ENCODE measurements at places on chromosomes 2 and 18.

DNA sequence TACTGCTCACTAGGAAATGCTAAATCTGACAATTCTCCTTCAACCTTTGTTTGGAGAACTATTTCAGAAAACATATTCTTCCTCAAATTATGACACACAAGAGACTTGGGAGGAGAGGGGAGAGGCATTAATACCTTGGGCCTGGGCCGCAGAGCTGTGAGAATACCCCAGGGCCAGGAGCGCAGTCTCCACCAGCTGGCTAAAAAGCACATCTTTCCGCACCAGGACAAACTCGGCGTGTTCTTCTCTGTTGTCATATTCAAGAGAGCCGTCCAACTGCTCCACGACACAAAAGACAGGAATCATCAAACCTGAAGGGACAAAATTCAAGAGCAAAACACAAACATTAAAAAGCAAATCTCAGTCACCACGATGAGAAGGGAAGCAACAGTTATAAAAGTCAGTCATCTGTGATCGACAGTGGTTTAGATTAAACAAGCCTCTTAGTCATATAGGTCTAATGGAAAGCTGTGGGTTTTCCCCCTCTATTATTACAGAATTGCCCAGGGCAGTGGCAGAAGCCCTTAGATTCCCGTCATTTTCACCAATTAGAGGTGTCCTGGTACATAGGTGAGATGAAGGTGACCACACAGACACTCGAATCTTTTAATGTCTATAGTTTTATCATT, 24.4 kb downstream of the SATB2 start:
- no peak for DNase-seq

GRCh38 chr18:55844382-55844781, 256.4 kb upstream of the TCF4 start:
- DNase-seq = no peak

DNA sequence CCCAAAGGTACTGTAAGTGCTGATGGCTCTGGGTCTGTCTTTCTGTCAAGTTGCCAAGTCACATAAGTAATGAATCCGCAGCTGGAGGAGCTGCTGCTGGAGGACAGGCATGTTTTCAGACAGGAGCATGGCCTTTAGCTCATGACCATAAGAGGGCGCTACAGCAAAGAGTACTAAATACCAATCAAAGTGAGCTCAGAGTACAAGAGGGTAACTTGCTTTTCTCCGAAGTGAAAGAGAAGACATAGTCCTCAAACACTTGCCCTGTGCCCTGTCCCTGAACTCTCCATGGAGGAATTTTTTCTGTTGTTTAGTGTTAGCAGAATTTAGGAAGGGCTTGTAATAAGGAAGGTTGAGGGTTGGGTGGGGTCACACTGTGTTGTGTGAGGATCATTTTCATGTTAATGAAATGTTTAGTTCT, 58.0 kb upstream of the EML6 start:
- DNase-seq = no peak

DNA sequence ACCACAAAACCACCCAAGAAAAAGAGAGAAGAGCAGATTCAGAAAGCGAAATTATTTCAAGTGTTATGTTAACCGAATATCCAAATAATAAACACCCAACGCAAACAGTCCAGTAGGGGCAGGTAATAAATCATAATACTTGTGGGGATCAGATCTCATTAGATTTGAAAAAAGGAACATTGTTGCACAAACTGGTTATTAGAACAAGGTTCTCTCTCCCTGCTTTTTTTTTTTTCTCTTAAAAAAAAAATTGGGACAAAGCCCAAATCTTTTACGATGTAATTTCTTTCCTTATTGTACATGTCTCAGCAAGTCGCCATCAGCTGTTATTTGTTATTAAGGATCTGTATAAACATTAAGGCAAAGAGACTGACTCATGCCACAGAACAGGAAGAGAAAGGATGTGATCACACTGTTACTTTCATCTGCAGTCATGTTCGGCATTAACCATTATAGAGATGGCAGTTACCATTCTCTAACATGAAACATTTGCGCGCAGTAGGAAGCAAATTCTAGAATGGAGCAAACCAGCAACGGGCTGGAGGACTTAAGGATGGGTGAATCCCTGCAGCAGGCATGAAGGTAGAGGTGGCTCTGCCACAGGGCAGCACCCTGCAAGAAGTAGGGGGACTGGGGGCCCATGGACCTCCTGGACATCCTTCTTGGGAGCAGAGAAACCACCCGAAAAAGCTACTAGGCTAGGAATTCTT, 42.0 kb downstream of the EPHA4 start:
- peak; percentile 64 for DNase-seq

DNA sequence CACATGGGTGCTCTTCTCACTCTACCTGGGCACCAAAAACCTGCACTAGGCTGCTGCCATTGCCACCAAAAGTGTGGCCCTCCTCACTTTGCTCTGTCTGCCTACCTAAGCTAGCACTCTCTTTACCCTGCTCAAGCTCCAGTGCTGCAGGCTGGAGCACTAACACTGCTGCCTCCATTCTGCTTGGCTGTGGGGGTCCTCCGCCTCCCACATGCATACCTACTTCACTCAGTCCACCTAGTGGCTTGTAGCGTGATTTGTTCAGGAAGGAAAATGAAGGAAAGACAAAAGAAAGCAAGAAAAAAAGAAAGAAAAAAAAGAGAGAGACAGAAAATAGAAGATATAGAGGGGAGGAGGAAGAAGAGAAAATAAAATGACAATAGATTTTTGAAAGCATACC, 1339.4 kb upstream of the CHAC2 start:
- no peak for DNase-seq

DNA sequence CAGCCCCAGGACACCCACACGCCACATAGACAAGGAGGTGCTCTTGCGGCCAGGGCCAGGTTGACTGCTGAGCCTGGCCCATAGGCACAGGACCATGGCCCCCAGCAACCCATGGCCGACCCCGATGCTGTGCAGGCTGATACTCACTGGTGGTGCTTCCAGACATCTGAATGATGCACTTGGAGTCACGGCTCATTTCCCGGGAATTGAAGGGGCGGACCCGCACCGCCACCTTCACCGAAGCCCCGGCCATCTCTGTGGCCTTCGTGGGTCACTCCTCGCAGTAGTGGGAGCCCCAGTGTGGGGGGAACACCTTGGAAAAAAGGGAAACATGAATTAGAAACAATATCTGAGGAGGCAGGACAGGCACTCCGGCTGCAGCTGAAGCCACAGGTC, 22.5 kb downstream of the KIF1A start:
- no peak for DNase-seq

- no peak for DNase-seq
Observed at GRCh38 chr18:80244956-80245730, 2.2 kb downstream of the PARD6G start.

DNA sequence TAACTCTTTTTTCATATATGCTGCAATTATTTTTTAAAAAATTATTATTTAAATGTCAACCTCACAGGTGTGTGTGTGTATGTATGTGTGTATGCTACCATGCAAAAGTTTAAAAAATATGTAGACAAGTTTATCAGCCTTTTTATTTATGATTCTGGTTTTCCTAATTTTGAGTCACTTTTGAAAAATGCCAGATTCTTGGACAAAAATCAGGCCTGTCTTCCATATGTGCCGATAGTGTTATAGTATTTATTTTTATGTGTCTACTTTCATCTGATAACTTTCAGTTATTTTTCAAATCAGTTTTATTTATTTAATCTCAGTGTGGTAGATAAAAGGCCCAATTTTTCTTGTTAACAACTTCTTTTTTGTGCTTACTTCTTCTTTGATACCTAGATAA, 176.2 kb downstream of the RDH14 start:
- no peak for DNase-seq

DNA sequence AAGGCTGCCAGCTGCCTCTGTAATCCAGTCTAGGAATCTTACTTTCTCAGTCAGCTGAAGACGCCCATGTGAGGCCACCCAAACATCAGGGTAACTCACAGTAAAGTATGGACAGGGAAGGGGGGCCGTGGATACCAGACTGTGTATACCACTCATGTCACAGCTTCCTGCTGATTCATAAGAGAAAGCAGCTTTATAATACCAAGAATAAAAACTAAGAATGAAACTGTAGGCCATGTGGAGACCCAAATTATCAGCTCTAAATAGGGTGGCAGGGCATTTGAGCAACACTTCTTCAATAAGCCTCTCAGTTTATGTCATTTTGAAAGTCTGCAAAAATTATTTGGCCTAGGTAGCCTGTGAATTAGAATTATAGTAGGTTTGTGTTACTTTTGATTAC, 115.0 kb upstream of the CDCA7 start:
- DNase-seq = no peak

- no peak for DNase-seq
Observed at GRCh38 chr2:200778038-200778437, 33.7 kb upstream of the BZW1 start.

DNA sequence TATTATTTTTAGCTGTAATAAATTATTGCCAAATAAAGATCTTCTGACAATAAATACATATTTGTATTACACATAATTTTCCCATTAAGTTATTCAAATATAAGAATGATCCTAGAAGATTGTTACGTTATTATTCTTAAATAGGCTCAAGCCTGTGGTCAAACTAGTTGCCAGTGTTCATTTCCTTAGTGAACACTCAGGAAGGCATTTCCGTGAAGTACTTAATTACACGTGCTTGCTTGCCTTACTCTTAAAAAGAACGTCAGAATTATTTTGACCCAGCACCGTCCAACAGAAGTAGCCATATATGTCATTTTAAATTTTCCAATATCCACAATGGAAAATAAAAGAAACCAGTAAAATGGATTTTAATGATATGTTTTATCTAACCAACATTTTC, 249.8 kb downstream of the TXNL1 start:
- no peak for DNase-seq

DNA sequence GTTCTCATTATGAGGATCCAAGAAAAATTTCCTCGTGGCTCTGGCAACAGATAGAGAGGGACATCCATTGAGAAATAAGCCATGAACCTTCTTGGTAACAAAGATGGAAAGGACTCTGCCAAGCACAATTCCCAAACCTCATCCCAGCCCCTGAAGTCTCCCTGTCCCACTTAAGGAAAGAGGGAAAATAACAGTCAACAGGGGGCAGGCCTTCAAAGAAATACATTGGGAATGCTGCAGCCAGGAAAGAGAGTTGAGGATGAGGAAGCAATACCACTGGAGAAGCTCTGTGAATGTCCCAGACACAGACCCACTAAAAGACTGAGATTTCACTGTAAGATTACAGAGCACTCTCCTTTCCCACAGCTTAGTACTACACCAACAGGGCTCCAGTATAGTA, 93.2 kb downstream of the CD226 start:
- no peak for DNase-seq
